ENCODE measurements at places on chromosomes 1 and 21. TPM values are rescaled to one million over a fixed set of nuclear protein-coding genes. Genes with fewer than 3 reads are reported as not detected.

C1QC gene
- 176 TPM for polyA plus RNA-seq

NR5A2 gene
- 20.8 TPM for polyA plus RNA-seq

SPRR4 gene
- not detected for polyA plus RNA-seq

FBLIM1 gene
- 26.1 TPM for polyA plus RNA-seq

ACKR1 gene
- polyA plus RNA-seq = 20.0 TPM

Data from adipose tissue (tissue), 3 donors.